Stimulated activated CD4-positive, alpha-beta T cell treated with anti-CD3 and anti-CD28 coated beads, Interleukin-2, amount 100 ng/mL, for 48 hours (primary cell): ENCODE measurements at places on chromosomes 16 and 17.
A peak's percentile ranks its signal among the peaks of the same experiment; 100 is the strongest.

DNA sequence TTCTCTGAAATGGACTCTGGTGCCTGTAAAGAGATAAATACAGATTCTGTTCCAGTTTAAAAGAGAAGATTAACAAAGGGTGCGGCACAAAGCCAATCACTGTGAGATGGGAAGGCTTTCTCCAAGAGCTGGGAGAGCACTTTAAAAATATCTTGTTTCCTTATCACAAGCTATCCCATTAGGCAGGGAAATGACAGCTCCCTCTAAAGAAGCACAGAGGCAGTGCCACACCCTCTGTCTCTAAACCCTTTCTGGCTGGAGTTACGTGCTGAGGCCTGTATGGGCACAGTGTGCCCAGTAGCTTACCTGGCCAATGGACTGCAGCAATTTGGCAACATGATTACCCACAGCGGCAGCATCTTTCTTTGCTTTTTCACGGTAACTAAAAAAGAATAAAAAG is 9.0 kb upstream of the TERB1 start:
- DNase-seq: no peak

GRCh38 chr16:46765050-46765449 is 16.9 kb upstream of the MYLK3 start:
- DNase-seq: no peak

- DNase-seq: no peak
Observed at GRCh38 chr16:72910875-72911274, 137.1 kb downstream of the ZFHX3 start.

DNA sequence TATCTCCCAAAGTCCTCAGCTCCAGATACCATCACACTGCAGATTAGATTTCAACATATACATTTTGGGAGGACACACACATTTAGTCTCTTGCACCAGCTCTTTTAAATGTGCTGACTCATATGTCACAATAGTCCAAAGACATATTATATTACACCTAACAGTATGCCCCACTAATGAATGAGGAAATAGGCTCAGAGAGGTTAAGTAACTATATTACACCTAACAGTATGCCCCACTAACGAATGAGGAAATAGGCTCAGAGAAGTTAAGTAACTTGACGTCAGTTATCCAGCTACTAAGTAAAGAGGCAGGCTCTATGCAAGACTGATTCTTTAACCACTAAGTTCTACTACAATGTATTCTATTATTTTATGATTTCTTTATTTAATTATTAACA is 9.7 kb downstream of the IRX6 start:
- no peak for DNase-seq

DNA sequence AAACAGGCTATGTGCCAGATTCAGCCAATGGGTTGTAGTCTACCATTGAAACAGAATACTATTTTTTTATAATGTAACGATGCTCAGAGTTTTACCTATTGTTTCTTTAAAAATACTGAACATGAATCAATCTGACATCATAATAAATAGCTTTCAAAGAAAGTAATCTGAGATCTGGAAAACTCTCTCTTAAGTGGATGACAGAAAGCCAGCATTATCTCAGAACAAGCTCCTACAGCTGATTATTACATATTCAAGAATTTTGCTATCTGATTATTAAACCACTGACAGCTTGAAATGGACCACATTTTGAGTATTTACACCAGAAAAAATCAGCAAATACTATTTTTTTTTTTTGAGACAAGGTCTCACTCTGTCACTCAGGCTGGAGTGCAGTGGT is 484.2 kb upstream of the SOX9 start:
- DNase-seq: no peak

GRCh38 chr16:3576211-3576610 is 992 bp downstream of the NLRC3 start:
- DNase-seq: no peak

GRCh38 chr17:77453613-77454241 is 313.0 kb downstream of the SEC14L1 start:
- DNase-seq: no peak

GRCh38 chr17:80599546-80600305 is 55.1 kb downstream of the RPTOR start:
- DNase-seq: no peak

DNA sequence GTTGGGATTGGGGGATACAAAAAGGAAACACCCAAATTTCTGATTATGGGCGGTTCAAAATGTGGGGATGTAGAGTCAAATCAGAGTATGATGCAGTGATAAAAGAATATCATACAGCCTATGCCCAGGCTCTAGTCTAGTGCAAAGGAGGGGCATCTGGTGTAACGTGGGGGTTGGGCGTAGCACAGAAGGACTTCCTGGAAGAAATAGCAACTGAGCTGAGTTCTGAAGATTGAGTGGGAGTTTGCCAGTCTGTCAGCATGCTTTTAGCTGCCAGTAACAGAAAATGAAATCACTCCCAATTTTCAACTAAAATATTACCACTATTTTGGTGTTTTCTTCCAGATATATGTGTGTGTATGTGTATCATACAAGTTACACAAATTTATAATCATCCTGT is 196.9 kb downstream of the SPECC1 start:
- no peak for DNase-seq

DNA sequence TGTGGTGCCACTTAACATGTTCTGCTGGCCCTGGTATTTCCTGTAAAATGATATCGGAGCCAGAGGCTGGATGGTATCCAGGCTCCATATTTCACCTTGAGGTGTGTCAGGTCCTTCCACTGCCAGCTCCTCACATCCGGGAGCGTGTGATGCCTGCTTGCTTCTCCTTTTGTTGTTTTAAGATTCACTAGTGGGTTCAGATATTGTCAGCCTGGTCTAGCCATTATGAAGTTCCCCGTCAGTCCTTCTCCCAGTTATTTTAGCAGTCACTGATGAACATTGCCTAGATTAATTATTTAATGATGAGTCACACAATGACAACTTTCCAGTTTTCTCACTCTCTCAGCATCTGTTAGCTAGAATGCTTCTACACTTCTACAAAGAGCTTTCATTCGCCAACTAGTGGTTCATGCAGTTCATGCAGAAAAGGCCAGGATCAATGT is 11.3 kb downstream of the DNAAF1 start:
- DNase-seq: no peak

- DNase-seq: no peak
Observed at GRCh38 chr17:14827396-14827919, 437.7 kb downstream of the PMP22 start.

- DNase-seq: no peak
Observed at GRCh38 chr16:3013491-3013951, 798 bp downstream of the CLDN9 start.

- no peak for DNase-seq
Observed at GRCh38 chr17:27533874-27534815, 77.9 kb downstream of the KSR1 start.

GRCh38 chr16:14302031-14302398 is 230.9 kb downstream of the MRTFB start:
- no peak for DNase-seq

DNA sequence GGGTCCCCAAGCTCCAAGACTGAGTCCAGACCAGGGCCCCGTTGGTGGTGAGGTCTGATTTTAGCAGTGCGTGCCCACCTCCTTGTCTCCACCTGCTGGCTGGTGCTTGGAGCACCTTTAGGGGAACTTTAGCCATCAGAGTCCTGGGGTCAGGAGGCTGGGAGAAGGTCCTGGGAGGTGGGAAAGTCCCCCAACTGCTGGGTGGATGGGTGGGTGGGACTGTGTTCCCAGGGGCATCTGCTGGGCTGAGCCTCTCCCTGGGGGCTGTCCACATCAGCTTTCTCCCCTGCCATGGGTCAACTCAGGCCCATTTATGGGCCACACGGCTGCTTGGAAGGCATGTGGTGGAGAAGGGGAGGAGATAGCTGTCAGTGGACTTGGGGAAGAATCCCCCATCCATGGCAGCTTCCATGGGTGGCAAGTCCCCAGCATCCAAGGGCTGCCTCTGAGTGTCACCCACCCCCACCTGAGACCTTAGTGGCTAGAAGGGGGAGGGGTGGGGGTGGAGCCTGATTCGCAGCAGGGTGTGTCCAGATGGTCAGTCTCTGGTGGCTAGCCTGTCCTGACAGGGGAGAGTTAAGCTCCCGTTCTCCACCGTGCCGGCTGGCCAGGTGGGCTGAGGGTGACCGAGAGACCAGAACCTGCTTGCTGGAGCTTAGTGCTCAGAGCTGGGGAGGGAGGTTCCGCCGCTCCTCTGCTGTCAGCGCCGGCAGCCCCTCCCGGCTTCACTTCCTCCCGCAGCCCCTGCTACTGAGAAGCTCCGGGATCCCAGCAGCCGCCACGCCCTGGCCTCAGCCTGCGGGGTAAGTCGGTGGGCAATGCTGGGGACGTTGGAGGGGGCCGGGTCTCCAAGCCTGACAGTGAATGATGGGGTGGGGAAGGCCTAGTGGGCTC is at the start of gene TRPV2:
Gene TRPV2 (plus strand): TSS at position 541 of the 894 bp plus-strand sequence. CDS start 2,098 bp downstream, outside the sequence.
- peak; percentile 41 for DNase-seq

GRCh38 chr17:50685691-50686493 is 21.8 kb downstream of the ANKRD40 start:
- no peak for DNase-seq

- DNase-seq: no peak
Observed at GRCh38 chr16:68252383-68252782, 7.2 kb downstream of the PLA2G15 start.

- no peak for DNase-seq
Observed at GRCh38 chr17:50634224-50634914, at the start of gene ABCC3. ABCC3 (plus strand) TSS chr17:50634881; CDS start chr17:50634937, 56 bp downstream.

DNA sequence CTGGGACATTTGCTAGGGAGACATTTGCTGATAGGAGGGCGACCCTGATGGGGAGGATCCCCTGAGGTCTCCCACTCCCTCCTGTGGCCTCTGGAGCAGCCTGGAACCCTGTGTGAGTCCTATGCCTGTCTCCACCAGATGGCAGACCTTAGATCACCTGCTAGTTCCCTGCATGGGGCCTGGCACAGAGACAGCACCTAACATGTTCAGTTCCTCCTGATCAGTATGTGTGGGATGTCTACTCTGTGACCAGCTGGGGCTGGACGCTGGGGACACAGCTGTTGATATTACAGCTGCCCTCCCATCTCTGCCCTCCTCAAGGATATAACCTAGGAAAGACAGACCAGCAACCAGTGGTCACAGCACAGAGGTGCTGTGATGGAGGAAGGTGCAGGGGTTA is 1.1 kb upstream of the ADCY7 start:
- no peak for DNase-seq

DNA sequence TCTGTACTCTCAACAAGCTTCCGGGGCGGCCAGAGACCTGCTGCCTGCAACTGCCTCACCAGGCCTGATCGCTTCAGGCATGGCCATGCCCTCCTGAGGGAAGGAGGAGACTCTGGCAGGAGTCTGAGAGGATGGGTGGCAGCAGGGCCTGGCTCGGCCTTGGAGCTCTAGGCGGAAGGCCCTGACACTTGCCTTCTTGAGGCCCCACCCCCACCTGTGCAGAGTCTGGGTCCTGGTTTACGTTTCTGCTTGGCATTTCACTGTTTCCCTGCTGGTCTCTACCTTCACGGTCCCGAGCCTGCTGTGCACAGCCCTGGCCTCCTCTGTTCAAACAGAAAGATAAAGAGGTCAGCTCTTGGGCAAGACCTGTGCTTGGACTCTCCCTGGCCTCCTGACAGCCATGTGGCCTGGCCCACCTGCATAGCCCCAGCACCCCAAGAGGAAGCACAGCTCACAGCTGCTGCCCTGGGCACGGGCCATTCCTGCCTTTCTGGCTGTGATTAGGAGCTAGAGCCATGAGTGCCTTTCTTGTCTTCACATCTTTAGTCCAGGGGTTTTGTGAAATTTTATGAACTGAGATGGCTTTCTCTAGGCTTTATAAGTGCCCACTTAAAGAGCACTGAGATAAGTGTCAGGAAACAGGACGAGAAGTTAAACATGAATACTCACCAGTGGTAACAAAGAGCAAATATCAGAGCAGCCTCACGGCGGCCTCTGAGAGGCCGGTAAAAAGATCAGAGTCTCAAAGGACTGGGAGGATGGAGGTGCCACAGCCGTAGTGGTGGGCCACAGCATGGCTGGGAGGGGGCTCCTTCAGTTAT is 25.6 kb upstream of the MTSS2 start:
- DNase-seq: no peak

DNA sequence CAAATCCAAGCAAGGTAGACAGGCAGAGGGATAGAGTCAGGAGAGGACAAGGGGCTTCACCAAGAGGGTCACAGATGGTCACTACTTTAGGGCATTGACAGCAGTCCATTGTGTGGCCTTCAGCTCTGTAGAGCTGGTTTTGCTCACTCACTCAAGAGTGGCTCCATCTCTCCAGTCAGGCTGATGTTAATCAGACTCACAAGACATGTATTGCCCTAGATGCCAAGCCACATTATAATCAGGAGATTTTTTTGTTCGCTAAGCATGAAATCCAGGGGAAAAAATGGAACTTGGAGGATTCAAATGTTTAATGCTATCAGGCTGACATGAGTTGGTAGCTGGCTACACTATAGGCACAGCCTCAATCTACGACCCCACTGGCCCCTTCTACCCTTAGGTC is 32.5 kb downstream of the CD300LF start:
- no peak for DNase-seq

DNA sequence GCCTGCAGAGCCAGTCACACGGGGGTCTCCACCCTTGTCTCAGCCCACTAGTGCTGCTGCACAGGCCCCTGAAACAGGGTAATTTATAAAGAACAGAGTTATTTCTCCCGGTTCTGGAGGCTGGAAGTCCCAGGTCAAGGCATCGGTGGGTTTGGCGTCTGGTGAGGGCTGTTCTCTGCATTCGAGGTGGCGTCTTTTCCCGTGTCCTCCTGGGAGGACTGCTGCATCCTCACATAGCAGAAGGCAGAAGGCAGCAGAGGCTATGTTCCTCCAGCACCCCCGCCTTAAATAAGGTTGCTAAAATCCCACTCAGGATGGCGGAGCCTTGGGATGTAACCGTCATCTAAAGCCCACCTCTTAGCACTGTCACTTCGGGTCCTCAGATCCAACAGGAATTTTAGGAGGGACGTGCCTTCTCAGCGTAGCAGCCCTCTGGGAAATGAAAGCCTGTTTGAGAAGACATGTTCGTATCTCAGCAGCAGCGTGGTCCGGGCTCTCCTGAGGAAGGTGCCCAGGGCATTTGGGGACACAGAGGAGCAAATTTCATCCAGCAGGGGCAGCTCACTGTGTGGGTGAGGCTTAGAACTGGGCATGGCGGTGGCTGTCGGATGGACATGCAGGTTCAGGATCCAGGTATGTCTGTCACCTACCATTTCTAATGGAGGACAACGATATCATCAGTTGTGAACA is 221.6 kb upstream of the CHMP6 start:
- no peak for DNase-seq

- no peak for DNase-seq
Observed at GRCh38 chr17:77613627-77614026, 344.9 kb upstream of the TNRC6C start.

DNA sequence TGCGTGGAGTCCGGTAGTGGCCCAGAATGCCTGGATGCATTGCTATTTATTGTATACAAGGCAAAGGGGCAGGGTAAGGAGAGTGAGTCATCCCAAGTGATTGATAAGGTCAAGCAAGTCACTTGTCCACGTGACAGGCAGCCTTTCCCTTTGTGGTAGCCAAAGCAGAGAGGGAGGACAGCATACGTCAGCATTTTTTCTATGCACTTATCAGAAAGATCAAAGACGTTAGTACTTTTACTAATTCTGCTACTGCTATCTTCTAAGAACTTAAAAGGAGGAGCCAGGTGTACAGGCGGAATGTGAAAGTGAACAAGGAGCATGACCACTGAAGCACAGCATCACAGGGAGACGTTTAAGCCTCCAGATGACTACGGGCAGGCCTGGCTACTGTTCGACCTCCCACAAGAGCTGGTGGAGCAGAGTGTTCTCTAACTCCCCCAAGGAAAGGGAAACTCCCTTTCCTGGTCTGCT is 47.9 kb upstream of the ARL4D start:
- no peak for DNase-seq
